ENCODE measurements at places on chromosomes 7 and 10.
A peak's percentile ranks its signal among the peaks of the same experiment; 100 is the strongest.

DNA sequence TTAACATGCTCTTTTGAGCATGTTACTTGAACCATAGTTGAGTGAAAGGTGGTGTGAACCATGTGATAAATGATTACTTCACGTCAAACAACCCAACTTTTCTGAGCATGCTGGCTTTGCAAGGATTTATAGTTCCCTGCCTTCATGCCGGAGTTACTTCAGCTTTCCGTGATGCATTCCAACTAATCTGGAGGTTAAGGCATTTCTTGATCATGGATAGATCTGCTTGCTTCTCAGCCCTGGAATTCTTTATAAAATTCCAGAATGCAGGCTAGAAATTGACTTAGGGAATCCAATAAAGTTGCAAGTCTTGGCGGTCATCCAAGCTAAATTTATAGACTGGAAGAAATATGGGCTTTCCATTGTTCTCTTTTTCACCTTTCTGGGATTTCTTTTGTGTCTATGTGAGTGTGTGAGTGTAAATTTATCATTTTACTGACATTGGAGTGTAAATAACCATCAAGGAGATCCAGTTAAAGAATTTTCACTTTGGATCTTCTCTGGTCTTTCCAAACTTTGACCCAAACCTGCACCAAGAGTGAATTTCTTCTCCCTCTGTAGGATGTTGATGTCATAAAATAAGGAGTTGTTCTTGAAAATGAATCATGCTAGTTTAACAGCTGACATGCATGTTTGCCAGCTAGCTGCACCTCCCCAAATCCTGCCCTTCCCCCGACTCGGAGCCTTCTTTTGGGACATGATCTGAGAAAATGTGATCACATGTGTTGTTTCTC lies 289.0 kb downstream of the TWIST1 start:
- DNase-seq, result peak; percentile 46

DNA sequence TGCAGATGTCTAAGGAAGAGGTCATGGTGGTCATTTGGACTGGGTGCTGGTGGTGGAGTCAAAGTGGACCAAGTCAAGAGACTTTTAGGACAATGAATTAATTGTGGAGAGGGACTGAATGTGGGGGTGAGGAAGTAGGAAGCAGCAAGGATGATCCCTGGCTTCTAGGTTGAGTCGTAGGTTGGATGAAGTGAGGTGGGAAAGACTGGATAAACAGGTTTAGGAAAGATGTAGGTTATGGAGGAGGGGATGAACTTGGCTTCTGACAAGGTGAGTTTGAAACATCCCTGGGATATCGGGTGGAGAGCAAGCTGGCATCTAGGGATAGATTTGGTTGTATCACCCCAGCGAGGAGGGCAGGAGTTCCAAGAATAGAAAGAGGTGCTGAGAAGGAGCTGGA lies 7.6 kb downstream of the SEMA4G start:
- no peak for DNase-seq

- no peak for DNase-seq
Measured at GRCh38 chr10:91317541-91317940, 92.6 kb upstream of the HECTD2 start.

DNA sequence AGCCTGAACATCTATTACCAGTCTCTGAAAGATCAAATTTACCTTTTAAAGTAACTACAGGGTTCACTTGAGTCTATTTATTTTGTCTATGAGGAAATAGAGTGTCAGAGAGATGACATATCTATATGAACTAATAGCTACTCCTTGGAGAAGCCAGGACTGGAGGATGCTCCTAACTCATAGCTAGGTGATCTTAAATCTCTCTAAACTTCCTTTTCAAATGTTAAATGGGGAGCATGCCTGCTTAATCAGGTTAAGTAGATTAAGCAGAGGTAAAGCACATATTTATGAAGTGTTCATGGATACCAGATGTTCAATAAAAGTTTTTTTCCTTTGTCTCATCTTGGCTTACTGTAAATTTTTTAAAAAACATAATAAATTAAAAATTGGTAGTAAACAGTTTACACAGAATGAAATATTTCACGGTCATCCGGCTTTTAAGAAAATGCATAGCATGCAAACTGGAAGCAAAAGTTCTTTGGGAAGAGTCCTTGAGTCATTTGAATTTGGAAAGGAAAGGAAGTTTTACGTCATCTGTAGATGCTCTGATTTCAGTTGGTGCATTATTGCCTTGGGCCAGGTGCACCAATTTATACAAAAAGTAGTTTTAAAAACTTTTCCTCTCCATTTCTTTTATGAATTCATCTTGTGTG lies 155.1 kb downstream of the BICC1 start:
- DNase-seq, result no peak

DNA sequence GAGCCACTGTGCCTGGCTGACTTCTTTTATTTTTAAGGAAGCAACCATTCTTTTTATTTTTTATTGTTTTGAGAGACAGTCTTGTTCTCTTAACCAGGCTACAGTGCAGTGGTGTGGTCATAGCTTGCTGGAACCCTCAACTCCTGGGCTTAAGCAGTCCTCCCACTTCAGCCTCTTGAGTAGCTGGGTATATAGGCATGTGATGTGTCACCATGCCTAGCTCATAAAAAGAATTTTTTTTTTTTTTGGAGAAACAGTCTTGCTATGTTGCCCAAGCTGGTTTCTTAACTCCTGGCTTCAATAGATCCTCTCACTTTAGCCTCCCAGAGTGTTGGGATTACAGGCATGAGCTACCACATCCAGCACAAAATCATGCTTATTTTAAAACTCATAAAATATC lies 5.8 kb downstream of the MCU start:
- DNase-seq, result no peak

DNA sequence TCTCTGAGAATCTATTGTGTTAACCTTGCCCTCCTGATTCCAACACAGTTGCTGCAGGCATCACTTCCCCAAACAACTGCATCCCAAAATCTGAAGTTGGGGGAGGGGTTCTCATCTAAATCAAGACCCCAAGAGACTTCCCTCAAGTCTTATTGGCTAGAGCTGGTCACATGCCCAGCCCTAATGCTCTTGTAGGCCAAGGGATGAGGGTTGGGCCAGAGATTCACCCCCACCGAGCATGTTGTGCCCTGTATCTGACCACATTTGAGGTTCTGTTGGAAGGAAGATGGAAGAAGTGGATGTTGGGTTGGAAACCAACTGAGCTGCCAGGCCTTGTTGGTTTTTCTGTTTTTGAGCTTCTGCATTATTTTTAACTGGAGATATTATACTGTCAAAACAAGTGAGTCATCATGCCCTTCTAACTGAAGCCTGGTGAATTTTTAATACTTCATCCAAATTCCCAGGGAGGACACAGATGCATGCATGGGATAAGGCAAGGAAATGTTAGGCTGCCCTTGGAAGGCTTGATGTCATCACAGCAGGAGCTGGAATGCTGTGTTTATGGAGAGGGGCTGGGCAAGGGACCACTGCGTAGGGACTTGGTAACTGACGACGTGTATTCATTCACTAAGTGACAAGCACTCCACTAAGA lies 68.6 kb upstream of the CACUL1 start:
- DNase-seq, result no peak

- DNase-seq, result no peak
Measured at GRCh38 chr7:106855540-106856132, 9.4 kb upstream of the PIK3CG start.

GRCh38 chr7:144710791-144711190 lies 125.1 kb downstream of the TPK1 start:
- DNase-seq, result no peak

GRCh38 chr7:51276967-51277366 lies 39.6 kb downstream of the COBL start:
- no peak for DNase-seq

- DNase-seq, result no peak
Measured at GRCh38 chr7:2924866-2925840, 81.0 kb upstream of the GNA12 start.

DNA sequence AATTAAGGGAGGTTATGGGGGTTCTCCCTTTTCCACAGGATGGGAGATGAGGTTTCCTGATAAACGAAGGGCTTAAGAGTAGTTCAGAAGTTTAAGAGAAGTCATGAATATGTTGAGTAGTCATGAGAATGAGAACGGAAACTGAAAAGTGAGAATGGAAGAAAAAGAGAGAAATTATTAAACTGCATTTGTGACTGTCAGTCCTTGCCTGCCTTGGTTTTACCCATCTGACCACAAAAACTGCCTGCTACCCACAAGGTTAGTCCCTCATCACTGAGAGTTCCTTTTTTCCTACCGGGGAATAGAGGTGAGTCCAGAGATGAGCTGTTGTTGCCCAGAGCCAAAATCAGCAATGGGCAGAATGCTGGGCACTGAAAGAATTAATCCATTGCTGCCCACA lies 174.1 kb upstream of the BET1 start:
- DNase-seq, result no peak

DNA sequence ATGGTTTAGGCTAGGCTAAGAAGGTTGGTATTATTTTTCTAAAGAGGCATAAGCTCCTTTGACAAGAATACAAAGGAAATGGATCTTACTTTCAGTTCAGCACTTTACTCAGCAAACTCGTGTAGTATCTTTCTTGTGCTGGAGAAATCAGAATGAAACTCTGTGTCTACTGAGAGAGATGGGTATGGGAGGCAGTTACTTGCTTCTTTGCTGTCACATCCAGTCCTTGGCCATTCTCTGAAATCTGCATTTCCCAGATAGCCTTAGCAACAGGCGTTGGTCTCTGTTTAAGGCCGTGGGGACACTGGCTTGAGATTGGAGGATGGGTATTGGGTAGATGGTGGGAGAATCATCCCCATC lies 180.5 kb downstream of the NRP1 start:
- DNase-seq, result no peak

GRCh38 chr7:138948403-138948802 lies 32.8 kb downstream of the KIAA1549 start:
- no peak for DNase-seq

DNA sequence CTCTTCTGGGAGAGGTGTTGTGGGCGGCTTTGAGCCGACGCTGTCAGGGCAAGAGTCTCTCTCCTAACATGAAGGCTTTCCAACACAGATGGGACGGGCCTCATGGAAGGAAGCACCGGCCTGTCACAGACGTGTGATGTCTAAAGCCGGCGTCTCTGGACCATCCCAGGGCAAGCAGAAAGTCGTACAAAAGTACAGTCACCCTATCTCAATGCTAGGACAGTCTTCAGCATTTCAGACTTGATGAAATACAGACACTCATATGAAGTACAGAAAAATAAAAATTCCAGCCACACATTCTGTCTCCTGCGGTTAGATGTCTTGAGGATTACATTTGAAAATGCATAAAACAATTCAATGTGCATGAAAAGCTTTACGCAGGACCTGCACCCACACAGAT lies 30.6 kb downstream of the CYP2W1 start:
- peak; percentile 9 for DNase-seq

DNA sequence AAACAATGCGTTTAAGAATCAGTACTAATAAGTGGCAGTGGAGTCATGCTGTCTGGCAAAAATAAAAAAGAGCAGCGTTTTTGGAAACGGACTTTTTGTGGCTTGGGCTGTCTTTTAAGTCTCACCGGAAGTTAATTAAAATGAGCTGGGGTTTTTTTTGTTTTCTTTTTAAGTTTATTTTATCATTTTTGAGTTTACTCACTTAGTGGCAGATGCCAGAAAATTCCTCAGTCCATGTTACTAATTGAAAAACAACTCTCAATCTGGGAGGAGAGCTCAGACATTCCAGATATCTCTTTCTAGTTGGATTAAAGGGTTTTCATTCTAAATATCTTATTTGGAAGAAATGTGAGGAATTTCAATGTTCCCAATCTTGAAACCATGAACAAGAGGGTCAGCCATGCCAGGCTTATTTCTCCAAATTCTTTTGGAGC lies 133.8 kb upstream of the AGR3 start:
- no peak for DNase-seq

- DNase-seq, result no peak
Measured at GRCh38 chr10:102230861-102231356, 4.8 kb downstream of the ELOVL3 start.

- no peak for DNase-seq
Measured at GRCh38 chr7:99392659-99393354, 15.6 kb downstream of the PDAP1 start.

- peak; percentile 80 for DNase-seq
Measured at GRCh38 chr10:112792487-112793201, 157.4 kb upstream of the TCF7L2 start.

DNA sequence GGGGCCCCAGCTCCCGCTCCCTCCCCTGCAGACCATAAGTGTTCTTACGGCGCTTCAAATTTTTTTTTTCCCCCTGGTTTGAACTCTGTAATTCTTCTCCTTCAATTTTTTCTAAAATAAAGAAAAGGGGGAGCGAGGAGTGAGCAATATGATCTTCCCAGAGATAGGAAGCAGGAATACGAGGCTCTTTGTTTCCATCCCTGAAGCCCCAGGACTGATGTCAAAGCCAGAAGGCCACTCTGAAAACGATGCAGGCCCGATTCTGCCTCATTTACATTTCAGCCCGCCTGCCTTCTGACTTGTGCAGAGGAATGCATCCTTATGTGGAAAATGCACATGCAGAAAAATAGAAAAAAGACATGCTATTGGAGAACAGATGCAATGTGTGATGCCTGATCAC lies 401.5 kb upstream of the MKI67 start:
- DNase-seq, result no peak

DNA sequence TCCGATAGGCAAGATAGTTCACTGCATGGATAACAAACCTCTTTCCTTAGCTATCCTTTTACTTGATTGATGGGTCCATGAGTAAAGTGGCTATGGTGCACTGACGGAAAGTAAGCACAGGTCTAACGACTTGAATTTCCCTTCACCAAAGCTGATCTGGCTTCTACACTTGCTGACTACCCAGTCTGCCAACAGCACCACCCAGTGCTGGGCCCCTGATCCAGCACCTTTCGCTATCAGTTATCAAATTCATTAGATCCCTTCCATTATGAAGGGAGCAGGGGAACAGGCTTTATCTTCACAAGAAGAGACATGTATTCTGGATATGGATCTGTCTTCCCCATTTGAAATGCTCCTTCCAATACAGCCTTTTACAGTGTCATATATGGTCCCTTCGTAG lies 855.9 kb downstream of the GRID1 start:
- no peak for DNase-seq

DNA sequence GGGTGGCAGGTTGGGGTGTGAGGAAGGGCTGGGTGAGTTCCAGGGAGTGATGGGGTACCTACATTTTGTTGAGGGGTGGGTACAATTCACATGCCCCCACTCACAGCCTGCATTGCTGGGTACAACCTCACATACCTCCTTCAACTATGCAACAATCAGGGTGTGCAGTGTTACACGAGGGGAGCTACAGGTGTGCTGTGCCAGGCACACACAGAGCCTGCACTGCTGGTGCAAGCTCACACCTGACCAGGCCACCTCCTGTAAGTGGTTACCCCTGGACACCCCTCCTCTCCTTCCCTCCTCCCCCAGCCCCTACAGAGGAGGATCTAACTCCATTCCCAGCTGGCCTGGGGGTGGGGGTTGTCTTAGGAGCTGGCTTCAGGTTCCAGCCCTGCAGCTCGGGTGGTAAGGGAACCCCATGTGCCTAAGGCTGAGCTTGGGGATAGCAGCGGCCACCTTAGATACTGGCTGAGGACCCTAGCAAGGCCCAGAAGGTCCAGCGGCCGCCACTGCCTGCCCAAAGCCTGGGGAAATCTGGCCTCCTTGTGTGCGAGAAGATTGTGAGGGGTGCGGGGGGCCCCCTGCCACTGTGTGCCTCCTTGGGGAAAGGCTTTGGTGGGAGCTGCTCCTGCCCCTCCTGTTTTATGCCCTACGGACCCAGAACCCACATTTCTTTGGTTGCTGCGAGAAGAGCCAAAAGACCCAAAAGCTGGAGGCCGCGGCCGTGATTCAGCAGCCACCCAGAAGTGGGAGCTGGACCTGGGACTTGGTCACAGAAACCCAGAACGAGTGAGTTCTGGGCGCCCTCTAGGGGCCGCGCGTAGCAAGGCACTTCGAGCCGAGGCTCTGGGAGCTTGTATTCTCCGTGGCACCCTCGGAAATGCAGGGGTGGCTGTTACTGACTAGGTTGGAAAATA lies 10.8 kb downstream of the TLX1 start:
- DNase-seq, result peak; percentile 16

Data from skin of body (tissue), 3 donors.